ENCODE measurements at places on chromosomes 2 and 18.

DNA sequence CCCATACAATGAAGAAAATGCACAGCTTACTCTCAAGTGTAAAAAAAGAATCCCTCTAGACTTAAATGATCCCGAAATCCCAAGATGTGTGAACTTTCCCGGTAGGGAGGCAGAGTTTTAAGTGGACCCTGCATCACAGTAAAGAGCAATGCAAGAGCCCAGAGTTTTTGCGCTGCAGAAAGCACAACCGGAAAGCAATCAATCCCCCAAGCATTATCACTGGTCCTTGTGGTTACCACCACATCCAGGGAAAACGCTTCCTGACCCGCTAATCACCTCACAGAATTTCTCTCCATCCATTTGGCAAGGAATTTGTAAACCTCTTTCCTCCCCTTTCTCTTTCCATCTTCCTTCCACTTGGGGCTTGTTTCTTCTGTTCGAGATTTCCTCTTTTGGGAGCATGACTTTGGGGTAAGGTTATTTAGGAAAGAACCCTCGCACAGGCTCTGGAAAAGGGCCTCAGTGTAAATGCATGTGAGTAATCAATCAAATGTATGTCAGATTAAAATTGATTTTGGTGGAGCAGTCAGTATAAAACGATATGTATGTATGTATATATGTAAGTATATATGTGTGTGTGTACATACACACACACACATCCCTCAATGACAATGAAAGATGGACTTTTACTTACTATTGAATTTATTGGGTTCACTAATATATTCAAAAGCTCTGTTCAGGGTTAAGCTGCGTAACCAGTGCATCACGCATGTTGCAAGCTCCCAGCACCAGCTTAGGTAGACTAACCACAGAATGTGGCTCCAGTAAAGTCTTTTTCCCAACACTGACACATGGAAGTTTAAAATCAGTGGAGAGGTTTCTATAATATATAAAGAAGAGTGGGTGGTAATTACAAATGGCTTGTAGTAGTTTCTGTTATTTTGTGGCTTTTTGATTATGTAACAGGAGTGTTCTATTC, 1.6 kb downstream of the PLCL1 start:
- no peak for DNase-seq

DNA sequence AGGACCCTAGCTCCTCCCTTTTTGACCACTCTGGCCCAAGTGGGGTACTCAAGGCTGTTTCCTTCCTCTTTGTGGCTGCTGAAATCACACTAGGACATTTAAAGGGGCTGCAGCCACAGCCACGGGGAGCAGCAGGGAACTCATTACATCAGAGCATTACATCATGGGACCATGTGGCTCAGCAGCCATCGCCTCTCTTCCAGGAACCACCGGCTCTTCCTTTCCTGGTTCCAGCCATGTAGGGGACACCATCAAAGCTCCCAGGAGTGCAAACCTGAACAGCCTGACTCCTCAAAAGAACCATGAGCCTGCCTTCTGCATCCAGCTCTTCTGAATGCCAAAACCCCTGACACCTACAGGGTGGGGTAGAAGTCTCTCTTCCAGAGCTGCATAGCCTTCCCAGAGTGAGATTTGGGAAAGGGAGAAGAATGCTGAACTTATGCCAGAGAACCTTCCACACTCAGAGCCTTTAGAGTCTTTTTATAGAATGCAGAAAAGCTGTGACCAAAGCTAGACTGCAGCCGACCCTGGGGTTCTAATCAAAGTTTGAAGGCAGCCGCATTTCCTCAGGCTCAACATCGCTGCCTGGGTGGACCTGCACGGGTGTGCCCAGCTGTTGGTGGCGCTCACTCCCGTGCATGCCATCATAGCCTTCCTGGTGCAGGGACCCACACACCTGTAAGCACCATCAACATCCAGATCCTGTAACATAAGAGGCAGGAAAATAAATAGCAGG, 121.7 kb downstream of the KLHL29 start:
- no peak for DNase-seq

DNA sequence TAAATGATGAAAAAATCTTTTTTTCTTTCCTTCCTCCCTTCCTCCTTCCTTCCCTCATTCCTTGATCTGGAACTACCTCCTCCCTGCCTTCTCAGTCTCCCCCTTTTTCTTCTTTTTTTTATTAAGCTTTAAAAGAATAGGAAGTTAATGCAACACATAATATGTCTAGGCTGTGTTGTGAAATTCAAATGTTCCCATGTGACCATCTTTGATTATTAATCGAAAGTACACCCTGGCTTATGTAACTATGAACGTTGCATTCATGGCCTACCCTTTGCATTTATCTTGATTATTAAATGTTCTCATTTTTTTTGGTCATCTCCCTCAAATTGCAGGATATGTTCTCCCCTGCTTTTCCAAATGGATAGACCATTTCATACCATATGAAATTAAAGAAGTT, 376.0 kb downstream of the DSEL start:
- DNase-seq = no peak

GRCh38 chr2:231662028-231662810, 46.1 kb upstream of the PTMA start:
- DNase-seq = peak; percentile 99

DNA sequence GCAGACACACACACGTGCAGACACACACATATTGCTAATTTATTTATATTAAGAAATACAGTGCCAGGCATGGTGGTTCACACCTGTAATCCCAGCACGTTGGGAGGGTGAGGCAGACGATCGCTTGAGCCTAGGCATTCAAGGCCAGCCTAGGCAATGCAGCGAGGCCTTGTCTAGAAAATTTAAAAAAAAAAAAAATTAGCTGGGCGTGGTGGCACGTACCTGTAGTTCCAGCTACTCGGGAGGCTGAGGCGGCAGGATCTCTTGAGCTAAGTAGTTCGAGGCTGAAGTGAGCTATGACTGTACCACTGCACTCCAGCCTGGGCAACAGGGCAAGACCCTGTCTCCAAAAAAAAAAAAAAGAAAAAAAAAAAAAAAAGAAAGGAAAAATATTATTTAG, 28.8 kb downstream of the ANXA4 start:
- no peak for DNase-seq

DNA sequence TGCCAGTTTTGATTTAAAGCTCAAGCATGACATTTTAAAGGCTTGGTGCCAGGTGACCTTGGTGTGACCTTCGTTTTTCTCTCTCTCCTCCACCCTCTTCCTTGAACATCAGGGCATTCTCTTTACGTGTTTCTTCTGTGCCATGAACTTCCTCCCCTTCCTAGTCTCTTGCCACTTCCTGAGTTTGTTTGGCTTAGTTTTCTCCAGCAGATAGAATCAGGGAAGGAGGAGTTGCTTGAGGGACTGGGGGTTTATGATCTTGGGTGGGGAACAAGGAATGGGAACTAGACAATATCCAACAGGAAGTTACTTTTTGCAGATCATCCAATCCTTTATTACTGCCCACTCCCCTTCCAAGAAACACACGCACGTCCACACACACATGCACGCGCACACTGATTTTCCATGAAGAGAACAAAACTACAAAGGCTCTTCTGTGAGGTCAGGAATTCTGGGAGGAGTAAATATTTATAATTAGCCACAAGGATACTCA, 210.6 kb upstream of the EPAS1 start:
- no peak for DNase-seq

GRCh38 chr2:197633109-197633657, 42.2 kb downstream of the RFTN2 start:
- no peak for DNase-seq

GRCh38 chr2:111698743-111699554, 185.0 kb downstream of the ANAPC1 start:
- peak; percentile 73 for DNase-seq

- DNase-seq = no peak
These were observed 20.0 kb downstream of the TRIP12 start for GRCh38 chr2:229901819-229902218.

Data from kidney (tissue), 22 donors.